ENCODE measurements at places on chromosomes 11 and 22.

GRCh38 chr11:111776398-111777093 is 10.4 kb upstream of the PPP2R1B start:
- peak; percentile 62 for DNase-seq

GRCh38 chr22:30694640-30695350 is at the start of gene OSBP2:
OSBP2 (plus strand) TSS chr22:30694874; CDS start chr22:30694910, 36 bp downstream.
- peak; percentile 59 for DNase-seq

GRCh38 chr11:69480547-69481392 is 693 bp upstream of the LINC01488 start:
- no peak for DNase-seq

DNA sequence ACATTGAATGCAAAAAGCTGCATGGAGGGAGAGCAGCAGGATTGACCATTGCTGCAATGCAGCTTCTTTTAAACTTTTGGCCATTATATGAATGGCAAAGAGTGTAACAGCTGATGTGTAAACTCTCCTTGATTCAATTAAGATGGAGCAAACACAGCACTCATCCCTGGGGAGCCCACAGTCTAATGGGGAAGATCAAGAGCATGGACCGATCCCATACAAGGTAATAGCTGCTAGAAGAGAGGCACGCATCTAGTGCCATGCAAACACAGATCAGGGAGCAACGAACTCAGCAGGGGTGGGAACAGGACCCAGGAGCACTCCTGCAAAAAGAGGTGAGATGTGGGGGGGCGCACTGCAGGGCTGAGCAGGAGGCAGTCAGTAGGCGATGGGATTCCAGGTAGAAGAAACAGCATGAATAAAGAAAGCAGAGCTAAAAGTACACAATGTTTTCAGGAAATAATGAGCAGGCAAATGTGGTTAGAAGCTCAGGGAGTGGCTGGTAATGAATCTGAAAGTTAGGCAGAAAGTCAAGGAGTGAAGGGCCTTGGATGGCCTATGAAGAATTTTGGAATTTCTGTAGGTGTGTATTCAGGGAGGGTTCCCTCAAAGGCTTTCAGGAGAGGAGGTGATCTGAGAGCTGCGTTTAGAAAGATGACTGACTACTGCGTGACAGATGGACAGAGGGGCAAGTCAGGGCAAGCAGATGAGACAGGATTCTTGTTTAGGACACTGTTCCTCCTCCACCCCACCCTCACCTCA is 17.2 kb upstream of the BMAL1 start:
- DNase-seq = no peak

GRCh38 chr11:61718621-61719302 is 33.7 kb upstream of the MYRF start:
- no peak for DNase-seq

- no peak for DNase-seq
Observed at GRCh38 chr11:1271002-1271401, 38.4 kb downstream of the TOLLIP start.

GRCh38 chr11:129115652-129116586 is 76.2 kb downstream of the ARHGAP32 start:
- no peak for DNase-seq

GRCh38 chr11:8963569-8964323 is 496 bp downstream of the TMEM9B start:
- DNase-seq = peak; percentile 84

DNA sequence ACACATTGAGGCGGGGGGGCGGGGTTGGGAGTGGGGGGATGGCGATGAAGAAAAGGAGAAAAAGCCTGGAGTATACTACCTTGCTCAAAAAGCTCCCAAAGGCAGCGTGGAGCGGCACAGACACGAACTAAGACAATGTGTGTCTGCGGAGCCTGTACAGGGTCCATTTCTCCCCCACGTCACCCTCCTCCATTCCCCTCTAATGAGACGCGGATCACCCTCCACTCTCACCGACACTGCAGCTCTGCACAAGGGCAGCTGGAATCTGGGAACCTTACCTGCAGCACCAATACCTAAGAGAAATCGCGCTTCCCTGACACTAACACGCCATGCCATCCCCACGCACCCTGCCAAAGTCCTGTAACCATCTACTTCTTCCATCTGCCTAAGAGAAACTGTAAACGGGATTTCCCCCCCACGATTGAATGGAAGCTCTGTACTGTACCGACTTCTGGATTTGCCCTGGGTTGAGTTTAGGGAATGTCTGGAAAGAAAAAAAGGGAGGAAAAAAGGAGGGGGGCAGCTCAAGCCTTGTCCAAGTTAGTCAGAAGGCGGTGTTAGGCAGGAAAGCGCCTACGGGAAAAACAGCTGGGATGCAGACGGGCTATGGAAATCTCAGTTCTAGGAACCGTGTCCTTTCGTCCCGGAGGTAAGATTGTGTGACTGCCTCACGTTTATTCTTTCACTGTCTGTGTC is 125.7 kb upstream of the C11orf58 start:
- DNase-seq = peak; percentile 15

DNA sequence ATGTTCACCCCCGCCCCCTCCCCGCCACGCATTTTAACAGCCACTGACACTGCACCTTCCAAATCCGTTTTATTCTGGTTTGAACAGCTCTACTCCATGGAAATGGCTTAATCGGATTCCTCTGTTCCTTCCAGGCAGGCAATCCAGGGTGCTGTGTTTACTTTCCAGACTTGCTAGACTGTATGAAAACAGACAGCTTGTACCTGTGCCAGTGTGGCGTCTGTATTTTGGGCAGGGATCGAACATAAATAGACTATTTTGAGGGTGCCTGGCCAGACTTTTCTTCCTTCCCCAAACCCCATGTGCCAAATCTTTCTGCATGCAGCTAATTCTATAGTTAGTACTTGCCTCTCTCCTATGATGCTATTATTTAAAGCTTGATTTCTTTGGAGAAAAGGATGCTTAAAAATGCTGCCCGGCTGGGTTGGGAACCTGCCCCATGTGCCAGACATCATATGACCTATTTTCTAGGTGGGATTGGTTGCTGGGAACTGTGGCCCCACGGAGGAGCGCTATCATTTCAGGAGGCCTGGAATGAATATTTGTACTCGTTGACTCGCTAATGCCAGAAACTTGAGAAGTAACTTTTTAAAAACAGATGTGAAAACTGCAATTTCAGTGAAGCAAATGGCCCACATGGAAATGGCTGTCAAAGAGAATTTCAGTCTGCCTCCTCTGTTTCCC is 814.8 kb downstream of the BRD1 start:
- no peak for DNase-seq

DNA sequence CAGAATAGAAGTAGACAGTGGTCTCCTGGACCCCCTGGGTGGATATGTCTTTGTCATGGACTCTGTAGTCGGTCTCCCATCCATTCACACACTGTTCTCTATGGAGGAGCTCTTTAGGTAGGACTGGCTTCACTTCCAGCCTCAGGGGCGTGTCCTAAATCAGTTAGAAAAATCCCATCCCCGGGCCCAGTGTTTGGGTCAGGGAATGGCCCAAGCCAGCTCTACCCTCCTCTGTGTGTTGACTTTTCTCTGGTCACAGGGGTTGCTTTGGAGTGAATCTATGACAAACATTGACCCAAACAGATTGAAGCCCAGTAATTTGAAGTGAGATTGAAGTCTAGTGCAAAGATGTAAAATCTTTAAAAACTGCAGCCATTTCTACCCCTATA is 34.0 kb downstream of the WEE1 start:
- DNase-seq = no peak

GRCh38 chr11:1532606-1533341 is 39.3 kb downstream of the DUSP8 start:
- no peak for DNase-seq

GRCh38 chr11:78943841-78944240 is 369.2 kb upstream of the NARS2 start:
- DNase-seq = no peak

DNA sequence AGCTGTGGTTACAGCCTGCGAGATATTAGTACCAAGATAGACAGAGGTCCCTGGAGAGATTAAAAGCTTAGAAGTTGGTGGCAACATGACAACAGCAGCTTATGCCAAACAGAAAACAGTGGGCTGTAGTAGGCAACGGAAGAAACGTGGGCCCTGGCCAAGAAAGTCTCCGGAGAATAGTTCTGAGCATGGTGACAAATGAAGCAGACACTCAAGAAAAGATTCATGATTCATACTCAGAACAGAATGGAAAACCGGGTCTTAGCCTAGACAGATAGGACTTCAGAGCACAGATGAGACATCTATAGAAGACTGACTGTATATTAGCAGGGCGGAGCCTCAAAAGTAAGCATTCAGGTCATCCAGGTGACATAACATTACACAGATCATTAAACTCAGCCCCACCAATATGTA is 727.4 kb downstream of the ETS1 start:
- DNase-seq = no peak

GRCh38 chr11:79834015-79834414 is 393.2 kb upstream of the TENM4 start:
- DNase-seq = no peak

DNA sequence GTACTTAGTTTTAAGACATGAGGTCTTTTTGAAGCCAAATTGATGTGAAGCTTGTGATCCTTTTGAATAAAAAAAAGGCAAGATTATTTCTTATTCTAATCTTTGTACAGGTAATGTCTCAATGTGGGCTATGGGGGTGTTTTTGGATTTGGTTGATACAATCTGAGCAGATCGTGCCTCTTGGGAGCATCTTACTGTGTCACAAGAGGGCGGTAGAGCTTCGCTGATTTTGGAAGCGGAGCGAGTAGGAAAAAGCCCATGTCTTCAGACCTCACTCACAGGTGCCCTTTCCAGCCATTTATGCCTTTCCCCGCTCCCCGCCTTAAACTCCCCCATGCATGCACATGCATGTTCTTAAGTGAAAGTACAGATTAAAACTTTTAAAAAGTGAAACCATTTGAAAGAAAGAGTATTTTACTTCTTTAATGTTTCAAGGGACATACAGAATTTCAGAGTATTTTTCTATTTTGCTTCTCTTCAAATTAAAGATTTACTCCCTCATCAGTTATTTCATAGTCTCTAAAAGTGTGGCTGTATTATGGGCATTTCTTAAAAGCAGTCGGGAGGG is 18.8 kb downstream of the DDX25 start:
- DNase-seq = peak; percentile 73

GRCh38 chr11:119676461-119677020 is 52.5 kb downstream of the NECTIN1 start:
- no peak for DNase-seq

DNA sequence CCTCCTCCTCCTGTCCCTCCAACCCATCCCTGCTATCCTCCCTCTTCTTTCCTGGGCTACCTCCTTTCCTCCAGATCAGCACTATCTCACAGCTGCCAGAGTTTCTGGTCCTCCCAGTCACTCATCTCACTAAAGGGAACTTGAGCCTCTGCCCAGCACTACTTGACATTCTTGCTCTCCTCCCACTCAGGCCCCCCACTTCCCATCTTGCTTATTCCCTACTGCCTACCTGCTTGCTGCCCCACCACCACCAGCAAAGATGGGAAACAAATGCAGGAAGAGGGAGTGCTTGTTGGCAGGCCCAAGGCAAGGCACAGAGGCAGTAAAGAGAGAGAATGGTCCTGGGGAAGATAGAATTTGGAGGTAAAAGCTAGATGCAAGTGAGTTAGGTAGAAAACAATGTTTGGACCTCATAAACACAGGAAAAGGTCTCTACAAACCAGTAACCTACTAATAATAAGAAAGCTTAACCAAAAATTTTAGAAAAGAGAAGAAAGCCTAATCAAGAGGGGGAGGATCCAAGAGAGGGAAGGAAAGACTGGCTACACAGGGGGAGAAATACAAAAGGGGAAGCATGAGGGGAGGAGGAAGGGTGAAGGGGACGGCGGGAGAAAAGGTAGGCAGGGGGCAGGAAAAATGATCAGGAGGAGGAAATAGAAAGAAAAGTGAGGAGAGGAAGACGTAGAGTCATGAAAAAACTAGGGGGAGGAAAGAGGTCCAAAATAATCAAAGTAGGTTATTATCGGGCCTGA is 63.6 kb downstream of the PAK1 start:
- no peak for DNase-seq

DNA sequence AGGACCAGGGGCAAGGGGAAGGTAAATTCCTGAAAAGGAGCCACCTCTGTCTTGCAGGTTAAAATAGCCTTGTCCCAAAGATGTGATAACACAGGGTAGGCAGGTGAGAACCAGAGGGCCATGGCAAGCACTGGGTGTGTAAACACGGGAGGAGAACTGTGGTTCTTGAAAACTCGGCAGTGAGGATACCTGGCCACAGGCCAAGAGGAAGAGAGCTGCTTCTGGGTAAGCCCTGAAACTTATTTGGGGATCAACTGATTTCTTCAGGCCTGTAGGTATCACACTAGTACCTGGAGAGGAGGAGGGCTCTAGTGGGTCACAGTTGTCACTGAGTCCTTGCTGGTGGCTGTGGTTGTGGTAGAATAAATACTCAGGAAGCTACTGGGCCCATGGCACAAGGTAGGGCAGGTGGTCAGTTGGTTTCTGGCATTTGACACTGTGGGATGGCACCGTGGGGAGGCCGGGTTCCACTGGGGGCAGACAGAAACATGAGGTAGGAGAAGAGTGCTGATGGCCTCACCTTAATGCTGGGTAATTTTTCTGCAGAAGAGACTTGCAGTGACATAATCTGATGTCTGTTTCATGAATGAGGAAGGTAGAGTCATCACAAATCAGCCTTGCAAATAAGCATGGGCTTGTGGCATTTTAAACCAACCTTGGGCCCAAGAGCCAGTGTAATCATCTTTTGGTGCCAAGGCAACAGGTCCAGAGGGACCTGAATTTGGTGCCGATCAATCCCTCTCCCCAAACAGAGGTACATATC is 22.0 kb downstream of the AMPD3 start:
- DNase-seq = no peak

GRCh38 chr22:17785185-17786184 is 11.2 kb upstream of the BID start:
- DNase-seq = no peak

- no peak for DNase-seq
Observed at GRCh38 chr11:42034826-42035225, 575.4 kb upstream of the LRRC4C start.

GRCh38 chr22:43734370-43735150 is 77.5 kb downstream of the EFCAB6 start:
- DNase-seq = no peak

GRCh38 chr11:130798280-130798679 is 118.0 kb downstream of the SNX19 start:
- DNase-seq = no peak

DNA sequence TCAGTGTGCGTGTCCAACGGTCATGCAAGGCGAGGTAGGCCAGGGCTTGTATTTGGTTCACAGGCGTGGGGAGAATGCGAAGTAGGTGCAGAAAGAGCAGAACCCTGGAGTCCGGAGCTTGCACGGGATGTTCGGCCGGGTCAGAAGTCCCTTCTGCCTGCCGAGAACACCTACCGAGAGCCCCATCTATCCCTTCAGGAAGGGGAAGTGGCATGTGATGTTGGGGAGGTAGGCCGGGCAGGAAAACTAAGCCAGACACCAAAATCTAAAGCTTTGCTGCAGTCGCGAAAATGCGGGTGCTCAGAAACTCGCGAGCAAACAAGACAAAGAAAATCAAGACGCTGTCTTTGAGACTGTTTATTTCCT is 435 bp upstream of the TAF6L start:
- no peak for DNase-seq

- DNase-seq = no peak
Observed at GRCh38 chr11:72673943-72674828, at the start of gene PDE2A. PDE2A (minus strand) TSS chr11:72674422; CDS start chr11:72674207, 215 bp downstream.

- peak; percentile 61 for DNase-seq
Observed at GRCh38 chr11:134033696-134034491, 35.0 kb upstream of the JAM3 start.

GRCh38 chr11:43358279-43358800 is 380 bp upstream of the TTC17 start:
- no peak for DNase-seq

GRCh38 chr11:122782222-122782621 is 56.1 kb upstream of the CRTAM start:
- no peak for DNase-seq

GRCh38 chr22:46934172-46934745 is 171.8 kb downstream of the TBC1D22A start:
- DNase-seq = no peak

- no peak for DNase-seq
Observed at GRCh38 chr11:102717280-102717679, 7.5 kb downstream of the MMP8 start.

All from GM10248 (cell line).